ENCODE measurements at places on chromosomes 5 and 9.

GRCh38 chr5:172345881-172346280, 62.3 kb upstream of the UBTD2 start:
- no peak for DNase-seq

DNA sequence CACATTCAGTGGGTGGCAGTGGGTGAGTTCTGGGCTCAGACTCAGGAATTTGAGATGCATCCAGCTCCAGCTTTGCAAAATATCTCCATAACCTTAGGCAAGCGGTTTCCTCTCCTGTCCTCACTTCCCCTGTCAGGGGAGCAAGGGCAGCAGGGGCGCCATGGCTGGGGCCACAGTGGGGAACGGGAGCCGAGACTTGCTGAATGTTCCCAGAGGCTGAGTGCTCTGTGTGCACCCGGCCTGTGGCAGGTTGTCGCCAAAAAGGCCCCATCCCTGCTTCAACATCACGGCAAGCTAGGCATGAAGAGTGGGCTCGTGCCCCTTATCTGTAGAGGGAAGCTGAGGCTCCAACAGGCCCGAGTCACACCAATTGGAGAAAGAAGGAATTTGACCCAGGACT, 268.8 kb downstream of the NSG2 start:
- DNase-seq = no peak

GRCh38 chr9:91360551-91361290, 997 bp downstream of the AUH start:
- DNase-seq = no peak

DNA sequence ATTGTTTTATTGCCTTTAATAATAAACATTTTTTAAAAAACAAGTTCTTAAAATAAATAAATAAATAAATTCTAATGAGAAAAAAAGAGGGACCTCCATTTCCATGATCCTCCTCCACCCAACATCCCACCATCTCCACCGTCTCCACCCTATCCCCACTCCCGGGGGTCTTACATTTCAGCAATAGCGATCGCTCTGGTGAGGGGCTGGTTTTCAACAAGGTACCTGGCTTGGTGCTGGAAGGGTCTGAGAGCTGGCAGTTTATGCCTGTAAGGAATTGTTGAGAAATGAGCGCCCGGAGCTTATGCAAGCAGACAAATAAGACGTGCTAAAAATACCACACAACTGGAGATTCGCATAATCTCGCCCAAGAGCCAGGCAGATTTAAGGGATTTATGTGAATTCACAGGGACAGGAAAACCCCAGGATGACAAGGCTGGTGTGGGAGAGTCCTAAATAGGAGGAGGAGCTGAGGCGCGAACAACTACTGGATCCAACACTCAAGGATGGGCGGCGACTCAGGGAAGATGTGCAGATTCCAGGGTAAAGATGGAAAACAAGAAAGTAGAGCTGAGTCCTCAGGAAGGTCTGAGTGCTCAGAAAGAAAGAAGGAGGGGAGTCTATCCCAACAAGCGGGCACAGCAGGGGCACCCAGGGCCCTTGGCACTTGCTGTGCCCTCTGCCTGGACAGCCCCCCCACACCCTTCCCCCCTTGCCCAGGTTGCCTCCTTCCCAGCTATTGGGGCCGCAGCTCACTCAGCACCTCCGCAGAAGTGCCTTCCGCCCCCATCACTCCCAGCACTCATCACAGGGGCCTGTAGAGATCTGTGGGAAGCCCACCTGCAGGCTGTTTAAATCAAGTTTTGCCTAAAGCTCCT, 27.0 kb downstream of the TRIM14 start:
- DNase-seq = no peak

- no peak for DNase-seq
These were observed 113.0 kb downstream of the TRIO start for GRCh38 chr5:14256026-14256690.

DNA sequence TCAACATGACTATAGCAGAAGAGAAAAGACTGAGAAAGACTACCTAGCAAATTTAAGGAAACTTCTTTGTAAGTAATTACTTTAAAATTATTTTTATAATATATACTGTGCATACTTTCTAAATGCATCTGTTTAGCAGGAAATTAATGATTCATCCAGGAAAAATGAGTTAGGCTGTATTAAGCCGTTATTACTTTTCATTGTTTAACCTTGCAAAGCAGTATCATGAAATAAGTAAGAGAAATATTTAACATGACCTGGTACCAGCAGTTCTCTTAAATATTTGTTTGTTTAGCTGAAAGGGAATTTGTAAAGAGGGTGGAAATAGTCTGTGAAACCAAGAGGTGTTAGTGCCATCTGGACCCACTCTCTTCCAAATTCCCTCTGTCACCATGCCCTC, 175.0 kb downstream of the GNAQ start:
- no peak for DNase-seq

Measured in DMS79 (cell line).